ENCODE measurements at places on chromosomes 12 and 14.

- no peak for DNase-seq
These were observed 48.4 kb downstream of the GCH1 start for GRCh38 chr14:54854181-54854580.

DNA sequence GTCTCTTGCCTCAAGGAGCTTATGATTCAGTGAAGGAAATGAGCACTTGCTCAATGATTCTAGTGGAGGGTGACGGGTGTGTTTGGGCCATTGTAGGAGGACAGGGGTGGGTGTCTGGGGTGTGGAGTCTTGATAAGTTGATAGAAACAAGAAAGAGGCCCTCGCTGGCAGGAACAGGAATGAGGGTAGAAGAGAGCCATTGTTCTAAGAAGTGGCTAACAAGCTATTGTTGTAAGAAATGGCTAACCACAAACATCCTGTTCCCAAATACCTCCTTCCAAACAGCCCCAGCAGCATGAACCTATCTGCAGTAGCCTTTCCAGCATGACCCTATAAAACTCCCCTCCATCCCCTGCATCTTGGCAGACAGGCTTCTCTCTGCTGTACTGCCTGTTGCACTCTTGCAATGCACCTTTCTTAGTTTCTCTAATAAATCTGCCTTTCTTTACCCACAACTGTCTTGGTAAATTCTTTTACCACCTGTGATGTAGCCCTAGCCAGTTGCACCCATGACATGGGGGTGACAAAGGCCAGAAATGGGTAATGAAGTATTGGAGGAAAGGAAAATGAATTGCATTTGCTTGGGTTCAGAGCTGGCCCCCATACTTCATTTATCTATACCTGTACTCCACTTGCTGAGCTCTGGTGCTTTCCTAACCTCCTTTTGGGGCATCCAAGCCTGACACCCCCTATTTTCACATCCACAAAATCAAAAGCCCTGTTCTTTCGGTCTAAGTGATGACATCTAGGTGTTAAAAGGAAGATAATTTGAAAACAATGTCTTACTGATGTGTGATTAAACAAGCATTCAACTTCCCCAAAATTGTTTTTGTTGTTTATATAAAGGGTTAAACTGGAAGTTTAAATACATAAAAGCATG, 389.1 kb downstream of the GRIN2B start:
- no peak for DNase-seq

DNA sequence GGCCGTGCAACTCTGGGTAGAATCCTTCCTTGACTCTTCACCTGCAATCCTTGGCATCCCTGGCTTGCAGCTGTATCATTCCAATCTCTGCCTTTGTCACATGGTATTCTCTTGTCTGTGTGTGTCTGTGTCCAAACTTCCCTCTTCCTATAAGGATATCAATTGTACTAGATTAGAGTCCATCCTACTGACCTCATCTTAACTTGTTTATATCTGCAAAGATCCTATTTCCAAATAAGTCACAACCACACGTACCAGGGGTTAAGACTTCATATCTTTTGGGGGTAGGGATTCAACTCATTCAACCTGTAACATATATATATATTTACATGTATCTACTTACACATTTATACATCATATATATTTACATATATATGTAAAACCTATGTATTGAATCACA, 29.6 kb upstream of the RASSF3 start:
- DNase-seq, result no peak

GRCh38 chr14:44030831-44031383, 476.2 kb downstream of the FSCB start:
- peak; percentile 17 for DNase-seq

GRCh38 chr14:93096691-93097322, 18.9 kb downstream of the ITPK1 start:
- DNase-seq, result no peak

Data from femur (tissue), 1 donor.